ENCODE measurements at places on chromosomes 5 and 9.

GRCh38 chr5:1444361-1445189, 665 bp downstream of the SLC6A3 start:
- no peak for DNase-seq

GRCh38 chr9:89864257-89864656, 259.4 kb downstream of the GADD45G start:
- no peak for DNase-seq

DNA sequence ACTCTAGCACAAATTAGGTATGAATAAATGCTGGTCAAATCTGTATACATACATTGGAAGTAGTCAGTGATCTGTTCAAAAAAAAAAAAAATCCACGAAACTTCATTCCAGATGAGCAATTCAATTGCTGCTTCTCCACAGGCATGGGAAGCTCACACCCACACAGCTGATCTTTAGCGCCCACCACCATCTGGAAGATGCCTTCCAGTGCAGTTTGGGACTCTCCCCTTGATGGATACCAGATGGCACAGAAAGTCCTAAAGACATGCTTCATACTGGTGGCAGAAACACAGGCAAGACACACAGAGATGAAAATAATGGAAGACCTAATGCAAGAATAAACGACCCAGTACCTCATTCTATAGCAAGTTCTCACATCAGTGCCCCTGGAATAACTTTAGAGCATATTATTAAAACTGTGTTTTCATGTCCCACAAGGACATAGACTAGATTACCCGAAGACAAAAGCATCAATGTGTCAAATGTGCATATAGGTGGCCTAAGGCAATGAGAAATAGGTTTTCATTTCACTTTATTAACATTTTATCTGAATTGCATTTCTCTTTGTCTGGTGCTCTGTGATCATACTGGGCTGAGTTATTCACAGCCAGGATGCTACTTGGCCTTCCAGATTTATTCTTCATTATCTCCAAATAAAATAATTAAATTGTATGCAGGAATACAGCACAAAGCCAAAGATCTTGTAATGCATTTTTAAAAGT, 135.4 kb upstream of the TAS2R1 start:
- no peak for DNase-seq

GRCh38 chr5:17396247-17396646, 101.8 kb upstream of the TAF11L2 start:
- no peak for DNase-seq

DNA sequence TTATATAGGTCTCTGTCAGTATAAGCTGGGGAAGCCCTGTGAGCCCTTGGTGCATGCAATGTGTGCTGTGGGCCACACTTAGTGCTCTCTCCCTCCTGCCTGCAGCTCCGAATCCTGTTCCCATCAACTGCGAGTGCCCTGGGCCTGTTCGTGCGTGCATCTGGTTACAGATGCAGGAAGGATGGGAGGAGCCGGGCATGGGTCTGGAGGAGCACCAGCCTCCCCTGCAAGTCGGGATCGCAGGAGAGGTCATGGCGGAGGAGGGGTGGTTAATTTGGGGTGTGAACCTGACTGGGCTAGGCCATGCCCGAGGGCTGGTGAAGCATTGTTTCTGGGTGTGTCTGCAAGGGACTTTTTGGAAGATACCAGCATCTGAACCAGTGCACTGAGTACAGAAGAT, 274.6 kb upstream of the IRX4 start:
- no peak for DNase-seq

DNA sequence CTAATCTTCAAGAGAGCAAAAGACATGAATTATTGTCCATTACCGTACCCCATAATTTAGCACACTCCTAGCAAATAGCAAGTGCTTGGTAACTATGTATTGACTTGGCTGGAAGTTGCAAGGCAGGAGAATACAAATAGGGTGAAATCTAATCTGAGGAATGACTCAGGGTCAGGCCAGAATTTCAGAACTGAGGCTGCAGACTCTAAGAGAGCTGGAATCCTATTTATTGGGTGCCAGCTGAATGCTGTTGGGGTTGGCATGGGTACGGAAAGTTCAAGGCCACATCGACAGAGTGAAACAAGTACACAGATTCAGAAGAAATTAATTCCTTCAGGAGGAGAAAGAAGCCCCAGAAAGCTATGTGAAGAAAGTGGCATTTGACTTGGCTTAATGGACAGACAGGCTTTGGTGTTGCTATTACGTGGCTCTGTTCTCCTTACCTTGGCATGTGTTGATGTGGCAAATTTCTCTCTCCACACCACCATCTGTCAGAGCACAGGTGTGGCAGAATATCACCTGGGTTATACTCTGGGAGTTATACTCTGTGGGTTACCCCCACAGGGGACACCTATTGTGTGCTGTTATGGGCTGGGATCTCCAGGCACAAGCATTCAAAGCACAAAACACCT, 20.9 kb upstream of the ASTN2 start:
- DNase-seq, result no peak

- no peak for DNase-seq
Measured at GRCh38 chr5:115787426-115787825, 29.0 kb downstream of the CDO1 start.

- DNase-seq, result no peak
Measured at GRCh38 chr5:7320701-7321301, 75.1 kb upstream of the ADCY2 start.

DNA sequence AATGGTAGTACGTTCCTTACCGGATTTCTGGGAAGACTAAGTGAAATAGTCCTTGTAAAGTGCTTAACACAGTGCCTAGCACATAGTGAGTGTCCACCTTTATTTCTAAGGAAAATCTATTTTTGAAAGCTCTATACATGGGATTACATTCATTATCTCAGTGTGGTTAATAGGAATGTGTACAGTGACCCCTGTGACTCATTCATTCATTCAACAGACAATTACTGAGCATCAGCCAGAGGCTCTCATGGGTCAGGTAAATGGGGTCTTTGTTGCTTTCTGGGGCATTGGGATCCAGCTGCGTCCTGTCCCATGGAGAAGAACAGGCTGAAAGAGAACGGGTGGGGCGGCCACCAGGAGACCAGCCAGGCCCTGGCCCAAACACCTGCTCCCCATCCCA, 226.2 kb upstream of the TBC1D2 start:
- DNase-seq, result no peak

DNA sequence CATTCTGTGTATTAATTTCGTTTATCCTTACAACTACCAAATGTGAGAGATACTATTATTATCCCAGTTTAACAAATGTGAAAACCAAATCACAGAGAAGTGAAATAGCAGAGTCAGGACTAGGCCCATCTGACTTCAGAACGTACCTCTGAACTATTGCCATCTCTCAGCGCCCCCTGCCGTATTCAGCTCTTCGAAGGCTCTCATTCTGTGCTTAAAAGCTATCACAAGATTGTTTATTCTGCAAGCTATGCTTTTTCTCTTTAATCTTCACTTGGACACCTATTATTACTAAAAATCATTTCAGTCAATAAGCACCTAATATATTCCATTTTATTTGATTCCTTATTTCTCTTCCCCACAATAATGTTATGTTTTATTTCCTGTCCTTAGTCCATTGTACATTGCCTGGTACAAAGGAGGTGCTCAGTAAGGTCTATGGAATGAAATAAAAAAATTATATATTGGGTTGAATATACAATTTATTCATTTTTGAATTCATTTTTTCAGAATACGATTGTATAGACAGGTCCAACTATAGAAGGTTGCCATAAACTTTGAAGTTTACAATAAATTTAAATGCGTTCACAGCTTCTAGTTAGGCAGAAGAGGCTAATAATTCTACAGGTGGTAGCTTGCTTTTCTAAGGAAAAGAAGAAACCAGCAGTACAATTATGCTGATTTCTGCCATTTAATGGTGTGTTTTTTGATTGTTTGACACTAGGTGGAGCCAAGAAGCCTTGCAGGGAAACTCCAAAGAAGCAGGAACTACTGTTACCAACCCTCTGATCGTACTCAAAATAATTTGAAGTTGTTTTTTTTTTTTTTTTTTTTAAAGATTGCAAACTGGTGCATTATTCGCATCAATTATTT, 202.2 kb upstream of the DMRTA1 start:
- DNase-seq, result peak; percentile 30

DNA sequence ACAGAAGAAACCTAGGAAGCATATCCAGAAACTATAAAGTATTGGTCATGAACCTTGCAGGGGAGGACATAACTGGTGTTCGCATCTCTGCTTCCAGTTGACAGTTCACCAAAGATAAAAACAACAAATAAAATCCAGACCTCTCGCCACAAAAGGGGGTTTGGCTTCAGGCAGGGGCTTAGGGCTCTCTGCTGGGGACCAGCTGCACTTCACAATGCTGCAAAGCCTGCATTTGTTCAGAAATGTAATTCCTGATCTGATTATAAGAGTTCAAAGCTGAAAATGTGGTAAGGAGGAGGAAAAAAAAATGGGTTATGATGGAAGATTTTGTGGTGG, 79.0 kb downstream of the PDE4D start:
- DNase-seq, result no peak

- DNase-seq, result no peak
Measured at GRCh38 chr9:14188538-14188937, 125.4 kb downstream of the NFIB start.

GRCh38 chr9:114820776-114821501, 15.1 kb upstream of the TNFSF15 start:
- no peak for DNase-seq

DNA sequence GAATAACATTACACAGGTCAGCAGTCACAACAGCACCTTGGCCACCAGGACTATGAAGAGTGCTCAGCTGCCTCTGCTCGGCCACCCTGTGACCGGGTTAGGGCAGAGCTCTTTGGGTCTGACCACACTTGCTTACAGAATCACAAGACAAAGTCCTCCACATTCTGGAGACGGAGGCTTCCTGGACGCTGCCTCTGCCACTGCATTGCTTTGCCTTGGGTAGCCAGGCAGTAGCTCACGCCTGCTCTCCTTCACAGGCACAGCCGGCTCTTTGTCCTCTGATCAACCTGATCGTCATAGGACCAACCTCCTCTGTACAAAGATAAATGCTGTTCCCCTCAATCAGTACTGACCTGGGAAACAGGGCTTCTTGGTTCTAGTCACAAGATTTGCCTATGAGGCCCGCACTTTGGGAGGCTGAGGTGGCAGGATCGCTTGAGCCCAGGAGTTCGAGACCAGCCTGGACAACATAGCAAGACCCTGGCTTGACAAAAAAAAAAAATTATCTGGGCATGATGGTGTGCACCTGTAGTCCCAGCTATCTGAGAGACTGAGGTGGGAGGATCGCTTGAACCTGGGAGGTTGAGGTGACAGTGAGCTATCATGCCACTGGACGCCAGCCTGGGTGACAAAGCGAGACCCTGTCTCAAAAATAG, 128.4 kb upstream of the IER5L start:
- DNase-seq, result peak; percentile 1

GRCh38 chr9:14301583-14302021, 12.3 kb downstream of the NFIB start:
- DNase-seq, result no peak

DNA sequence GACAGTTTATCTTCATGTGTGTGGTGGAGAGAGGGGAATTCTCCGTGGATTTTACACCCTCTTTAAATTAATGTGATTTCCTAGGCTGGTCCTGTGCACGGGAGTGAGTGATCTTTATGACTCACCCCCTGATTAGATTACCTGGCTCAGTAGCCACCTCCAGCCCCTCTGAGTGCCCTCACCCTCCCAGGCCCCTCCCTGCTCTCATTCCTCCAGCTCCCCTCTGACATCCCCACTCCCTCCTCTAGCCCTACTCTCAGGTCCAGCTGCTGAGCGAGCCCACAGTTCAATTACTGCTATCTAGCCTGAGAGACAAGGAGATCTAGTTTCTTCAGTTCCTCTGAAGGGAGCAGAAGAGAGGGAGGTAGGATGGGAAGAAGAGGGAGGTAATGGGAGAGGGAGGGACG, 61.8 kb upstream of the ARAP3 start:
- no peak for DNase-seq

GRCh38 chr5:68126886-68127285, 88.7 kb upstream of the PIK3R1 start:
- no peak for DNase-seq

GRCh38 chr5:168585119-168585856, 6.1 kb upstream of the PANK3 start:
- DNase-seq, result no peak

DNA sequence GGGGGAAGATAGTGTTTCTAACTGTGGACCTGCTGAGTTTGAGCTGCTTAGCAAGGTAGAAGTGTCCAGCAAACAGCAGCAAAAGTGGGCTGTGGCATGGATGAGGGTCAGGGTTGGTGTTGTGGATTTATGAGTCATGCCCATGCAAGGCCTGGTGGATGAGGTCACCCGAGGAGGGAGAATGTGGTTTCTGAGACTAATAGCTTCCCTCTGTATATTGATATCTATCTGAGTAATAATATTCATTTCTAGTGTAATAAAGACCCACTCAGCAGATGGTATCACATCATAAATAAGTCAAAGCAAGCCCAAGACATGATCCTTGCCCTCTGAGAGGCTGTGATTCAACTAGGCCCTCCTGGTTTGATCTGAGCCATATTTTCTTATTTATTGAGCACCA, 597.8 kb upstream of the CLINT1 start:
- no peak for DNase-seq

DNA sequence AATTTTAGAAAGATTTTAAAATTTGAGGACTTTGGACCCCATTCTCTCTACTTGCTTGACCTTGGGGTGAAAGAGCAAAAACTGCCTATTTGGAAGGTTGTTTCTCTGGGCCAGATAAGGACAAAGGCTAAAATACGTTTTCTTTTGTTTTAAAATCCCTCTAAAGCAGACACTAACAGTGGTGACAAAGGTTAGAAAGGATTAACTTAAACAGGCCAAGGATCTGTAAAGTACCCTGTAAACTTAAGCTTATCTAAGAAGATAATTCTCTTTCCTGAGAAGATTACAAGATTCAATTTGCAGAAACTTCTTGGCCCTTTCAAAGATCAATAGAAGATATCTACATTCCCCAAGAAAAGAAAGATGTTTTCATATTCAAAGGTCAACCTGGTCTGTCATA, 12.1 kb downstream of the TRPM6 start:
- DNase-seq, result no peak

DNA sequence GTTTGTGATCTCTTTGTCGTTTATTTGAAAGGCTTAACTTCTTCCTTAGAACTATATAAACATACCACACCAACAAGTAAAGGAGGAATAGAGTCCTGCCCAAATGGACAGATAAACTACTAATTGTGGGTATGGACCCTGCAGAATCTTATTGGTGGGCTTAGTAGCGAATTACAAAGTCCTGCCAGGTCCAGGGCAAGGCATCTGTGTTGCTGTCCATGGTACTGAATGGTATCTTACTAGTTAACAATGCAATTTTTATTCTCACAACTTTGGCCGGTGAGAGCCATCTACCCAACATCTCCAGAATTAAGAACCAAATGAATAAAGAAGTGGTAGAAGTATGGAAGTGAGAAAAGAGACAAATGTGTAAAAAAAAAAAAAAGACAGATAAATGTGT, 1782.4 kb upstream of the WWC1 start:
- no peak for DNase-seq

DNA sequence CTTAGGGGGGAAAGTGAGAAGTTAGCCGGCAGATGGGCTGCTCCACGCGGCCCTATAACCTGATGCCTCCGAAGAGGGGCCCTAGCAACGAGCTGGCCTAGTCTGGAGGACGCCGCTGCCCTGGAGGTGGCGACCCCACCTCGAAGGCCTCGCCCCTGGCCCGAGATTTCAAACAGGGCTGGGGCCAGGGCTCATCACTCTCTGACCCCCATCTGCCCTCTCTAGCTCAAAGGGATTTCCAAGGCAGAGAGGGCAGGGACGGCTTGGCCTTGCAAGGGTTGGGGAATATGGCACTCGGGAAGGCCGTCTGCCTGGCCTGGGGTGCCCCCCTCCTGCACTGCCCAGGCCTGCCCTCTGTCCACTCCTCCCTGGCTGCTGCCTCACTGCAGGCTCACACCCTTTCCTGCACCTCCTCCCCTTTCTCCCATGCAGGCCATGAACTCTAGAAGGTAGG, 25.5 kb upstream of the TIFAB start:
- DNase-seq, result no peak

- DNase-seq, result no peak
Measured at GRCh38 chr5:6169660-6170059, 208.7 kb downstream of the MED10 start.
